ENCODE measurements at places on chromosomes 12 and 14.

DNA sequence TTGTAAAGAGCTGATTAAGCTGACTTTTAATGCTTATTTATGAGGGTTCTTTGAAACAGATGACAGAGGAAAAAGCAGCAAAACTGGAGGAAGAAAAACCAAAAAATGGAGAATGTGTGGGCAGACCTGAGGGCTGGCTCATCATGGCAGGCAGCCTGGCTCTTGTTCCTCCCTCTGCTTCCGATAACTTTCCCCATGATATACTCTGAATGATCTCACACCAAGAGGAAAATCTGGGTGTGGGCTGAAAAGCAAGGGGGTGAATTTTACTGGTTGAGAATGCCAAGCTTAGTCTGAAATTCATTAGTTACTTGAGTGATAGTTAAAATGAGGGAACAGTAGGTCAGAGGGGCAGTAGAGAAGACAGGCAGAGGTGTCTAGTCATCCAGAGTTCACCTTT, 330.1 kb upstream of the PRICKLE1 start:
- no peak for DNase-seq

GRCh38 chr12:97452230-97452629, 10.4 kb upstream of the RMST start:
- no peak for DNase-seq

GRCh38 chr12:65330331-65330730, 51.8 kb downstream of the MSRB3 start:
- DNase-seq, result no peak

DNA sequence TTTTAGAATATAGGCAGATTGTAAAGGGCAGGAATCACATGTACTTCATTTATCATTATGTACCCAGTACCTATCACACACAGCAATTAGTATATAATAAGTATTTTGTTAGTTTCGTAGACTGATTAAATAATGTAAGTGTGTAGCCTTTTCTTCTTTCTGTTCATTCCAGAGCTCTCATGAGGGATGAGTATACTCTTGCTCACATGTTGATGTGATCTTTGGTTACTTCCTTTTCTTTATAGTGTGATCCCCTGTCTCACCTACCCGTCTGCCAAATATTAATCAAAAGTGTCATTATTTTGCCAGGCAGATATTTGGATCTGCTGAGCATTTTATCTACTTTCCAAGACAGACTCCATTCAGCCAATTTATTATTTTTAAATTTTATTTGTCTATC, 156.1 kb downstream of the PCNX1 start:
- DNase-seq, result no peak

- no peak for DNase-seq
Observed at GRCh38 chr12:60137513-60137912, 541.7 kb downstream of the SLC16A7 start.

GRCh38 chr14:105091054-105091516, 25.9 kb upstream of the GPR132 start:
- DNase-seq, result no peak

GRCh38 chr12:19926266-19926665, 442.1 kb upstream of the PDE3A start:
- no peak for DNase-seq

- no peak for DNase-seq
Observed at GRCh38 chr12:83985084-83985483, 927.5 kb downstream of the SLC6A15 start.

DNA sequence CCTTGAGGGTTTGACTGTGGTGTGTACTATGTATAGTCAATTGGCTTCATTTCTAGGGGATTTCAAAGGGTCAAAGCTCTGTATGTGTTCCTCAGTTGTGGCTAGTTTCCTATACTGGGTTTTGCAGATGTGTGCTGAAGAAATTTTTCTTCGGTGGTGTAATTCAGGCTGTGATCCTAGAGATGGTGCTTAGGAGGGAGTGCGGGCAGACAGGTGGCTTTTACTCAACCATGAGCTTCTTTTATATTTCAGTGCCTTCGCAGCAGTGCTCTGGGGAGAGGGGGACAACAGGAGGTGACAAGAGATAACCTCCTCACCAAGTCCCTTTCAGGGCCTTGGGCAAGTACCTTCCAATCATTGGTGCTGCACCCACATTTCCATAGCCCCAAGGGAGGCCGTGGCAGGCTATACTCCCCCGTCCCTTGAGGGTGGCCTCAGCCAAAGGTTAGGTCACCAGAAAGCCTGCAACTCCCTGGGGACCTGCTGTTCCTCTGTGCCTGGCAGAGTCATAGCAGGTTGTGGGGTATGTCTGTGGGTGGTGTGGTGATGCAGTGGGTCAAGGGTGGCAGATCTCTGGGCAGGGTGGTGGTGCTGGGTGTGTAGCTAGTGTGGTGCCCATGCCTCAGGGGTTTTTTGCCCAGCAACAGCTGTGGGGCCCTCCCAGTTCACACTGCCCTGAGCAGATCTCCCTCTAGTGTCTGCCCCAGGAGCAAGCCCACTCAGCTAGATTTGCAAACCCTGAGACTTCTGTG, 37.0 kb upstream of the TMX1 start:
- no peak for DNase-seq

GRCh38 chr12:66516133-66516532, 162.7 kb downstream of the GRIP1 start:
- DNase-seq, result no peak

- DNase-seq, result no peak
Observed at GRCh38 chr14:51860825-51861499, 550 bp downstream of the GNG2 start.

GRCh38 chr12:95440401-95440800, 33.6 kb upstream of the METAP2 start:
- DNase-seq, result no peak

Measured in substantia nigra (tissue), 51 donors.